ENCODE measurements at places on chromosomes 2 and 18.

- no peak for DNase-seq
Measured at GRCh38 chr2:112648081-112648480, 2.3 kb downstream of the SLC20A1 start.

DNA sequence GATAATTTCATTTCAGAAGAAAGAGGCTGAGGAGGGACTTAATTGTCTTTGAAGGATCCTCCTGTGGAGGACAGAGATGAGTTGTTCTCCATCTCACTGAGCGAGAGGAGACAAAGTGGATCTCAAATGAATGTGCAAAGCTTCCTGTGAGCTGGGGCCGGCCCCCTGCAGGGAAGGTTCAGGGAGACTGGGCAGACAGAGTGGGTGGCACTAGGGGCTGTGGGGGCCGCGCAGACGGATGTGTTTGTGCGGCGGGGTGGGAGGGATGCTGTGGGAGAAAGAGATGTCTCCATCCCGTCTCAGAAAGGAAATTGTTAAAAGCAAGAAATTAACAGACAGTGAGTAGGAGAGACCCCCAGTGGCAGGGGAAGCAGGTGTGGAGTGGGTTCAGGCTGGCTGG, 29.1 kb downstream of the KLHL29 start:
- no peak for DNase-seq

- no peak for DNase-seq
Measured at GRCh38 chr2:64065516-64065915, 46.3 kb upstream of the VPS54 start.

DNA sequence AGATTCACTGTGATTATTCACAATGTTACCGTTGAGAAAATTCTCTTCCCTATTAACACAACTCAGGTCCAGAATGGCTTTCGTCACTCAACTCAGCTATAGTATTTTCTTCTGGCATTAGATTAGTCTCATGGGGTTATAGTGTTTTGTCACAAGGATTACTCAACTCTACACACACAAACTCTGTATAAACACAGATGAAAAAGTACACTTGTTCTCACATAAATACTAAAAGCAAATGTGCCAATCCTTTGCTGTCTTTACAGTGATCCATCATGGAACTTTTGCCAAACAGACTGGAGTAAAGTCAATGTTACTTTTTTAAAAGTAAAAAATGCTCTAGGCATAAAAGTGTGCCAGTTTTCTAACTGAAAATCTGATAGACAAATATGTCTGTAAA, 267.6 kb downstream of the RBM43 start:
- DNase-seq: no peak

DNA sequence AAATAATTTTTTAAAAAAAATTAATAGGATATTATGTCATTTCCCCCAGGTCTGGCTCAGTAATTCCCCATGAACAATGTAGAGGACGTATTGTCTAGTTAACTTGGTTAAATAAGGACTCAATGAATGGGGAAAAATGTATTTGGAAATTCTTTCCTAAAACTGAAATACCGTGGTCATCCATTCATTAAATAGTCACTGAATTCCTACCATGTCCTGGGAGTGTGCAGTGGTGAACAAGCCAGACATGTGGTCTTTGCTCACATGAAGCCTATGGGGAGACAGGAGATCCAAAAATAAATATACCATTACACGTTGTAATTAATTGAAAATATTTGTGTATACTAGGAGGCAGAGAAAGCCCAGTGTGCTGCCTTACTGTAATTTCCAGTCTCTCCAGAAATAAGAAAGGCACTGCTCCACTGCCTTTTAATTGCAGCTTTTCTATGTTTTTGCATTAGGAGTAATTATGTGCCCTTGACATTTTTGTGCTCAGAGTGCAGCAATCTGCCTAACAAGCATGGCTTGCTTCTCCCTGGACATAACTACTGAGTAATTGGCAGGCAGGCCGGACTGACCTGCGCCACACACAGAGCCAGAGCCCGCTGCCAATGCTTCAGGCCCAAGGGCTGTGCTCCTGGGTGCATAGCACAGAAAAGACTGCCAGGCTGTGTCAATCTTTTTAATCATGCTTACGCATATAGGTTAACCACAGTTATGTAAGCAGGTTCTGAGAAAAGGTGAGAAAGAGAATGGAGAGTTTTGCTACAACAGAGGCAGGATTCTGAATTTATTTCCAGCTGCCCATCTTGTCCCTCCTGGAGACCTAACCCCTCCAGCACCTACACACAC, 22.2 kb upstream of the TTC39C start:
- DNase-seq: no peak

- DNase-seq: no peak
Measured at GRCh38 chr2:19900931-19901441, 797 bp downstream of the TTC32 start.

DNA sequence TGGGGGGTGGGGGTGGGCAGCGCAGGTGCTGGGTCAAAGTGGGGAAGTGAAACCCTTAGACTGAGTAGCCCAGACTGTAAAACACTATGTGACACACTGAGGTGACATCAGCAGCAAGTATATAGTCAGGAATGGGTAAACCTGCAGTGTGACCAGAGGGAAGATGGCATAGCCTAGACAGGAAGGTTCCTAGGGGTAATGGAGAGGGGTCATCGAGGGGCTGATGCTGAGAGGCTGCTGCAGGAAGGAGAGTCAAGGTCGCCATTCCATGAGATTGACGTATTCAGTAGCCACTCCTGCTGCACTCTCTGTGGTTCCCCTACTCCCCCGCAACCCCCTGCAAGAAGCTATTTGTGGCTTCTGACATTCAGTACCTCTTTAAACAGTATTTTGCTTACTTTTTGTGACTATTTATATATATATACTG, 111.7 kb downstream of the CHST9 start:
- no peak for DNase-seq

DNA sequence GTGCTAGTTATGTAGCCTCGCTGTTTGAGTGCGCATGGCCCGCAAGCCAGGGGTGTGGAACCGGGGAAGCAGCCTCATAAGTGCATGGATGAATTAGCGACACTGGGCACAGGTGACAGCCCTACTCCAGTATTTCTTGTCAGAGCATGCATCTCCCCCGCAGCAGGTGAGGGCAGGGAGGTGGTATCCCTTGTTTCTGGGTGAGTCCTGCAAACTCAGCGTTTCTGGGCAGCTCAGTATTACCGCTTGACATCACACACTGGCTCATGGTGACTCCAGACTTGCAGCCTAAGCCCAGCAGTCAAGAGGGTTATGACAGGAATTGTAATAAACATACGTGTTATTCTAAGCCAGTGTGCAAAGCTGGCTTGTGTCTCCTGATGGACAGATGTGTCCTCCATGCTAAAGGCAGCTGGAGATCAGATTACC, 2.5 kb downstream of the CABLES1 start:
- DNase-seq: no peak

DNA sequence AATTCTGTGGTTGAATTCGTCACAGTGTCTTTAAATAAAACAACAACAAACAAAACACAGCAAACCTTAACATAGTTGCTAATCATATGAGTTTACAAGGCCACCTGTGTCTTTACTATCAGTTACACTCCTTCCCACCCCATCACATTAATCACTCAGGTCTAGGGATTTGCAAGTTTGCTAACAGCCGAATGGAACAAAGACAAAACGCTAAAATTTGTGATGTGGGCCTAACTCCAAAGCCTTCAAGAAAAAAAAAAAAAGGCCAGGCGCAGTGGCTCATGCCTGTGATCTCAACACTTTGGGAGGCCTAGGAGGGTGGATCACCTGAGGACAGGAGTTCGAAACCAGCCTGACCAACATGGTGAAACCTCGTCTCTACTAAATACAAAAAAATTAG, 566 bp upstream of the POLI start:
- no peak for DNase-seq

GRCh38 chr2:84539729-84540128, 23.4 kb downstream of the DNAH6 start:
- DNase-seq: no peak

Measured in stimulated activated CD4-positive, alpha-beta T cell treated with anti-CD3 and anti-CD28 coated beads, Interleukin-12 subunit alpha, Interleukin-12 subunit beta, amount 100 ng/mL, for 4 hours (primary cell).